Activated naive CD4-positive, alpha-beta T cell (primary cell): ENCODE measurements at places on chromosomes 6 and 20.

- no peak for DNase-seq
These were observed 131.8 kb downstream of the CLVS2 start for GRCh38 chr6:123127807-123128206.

DNA sequence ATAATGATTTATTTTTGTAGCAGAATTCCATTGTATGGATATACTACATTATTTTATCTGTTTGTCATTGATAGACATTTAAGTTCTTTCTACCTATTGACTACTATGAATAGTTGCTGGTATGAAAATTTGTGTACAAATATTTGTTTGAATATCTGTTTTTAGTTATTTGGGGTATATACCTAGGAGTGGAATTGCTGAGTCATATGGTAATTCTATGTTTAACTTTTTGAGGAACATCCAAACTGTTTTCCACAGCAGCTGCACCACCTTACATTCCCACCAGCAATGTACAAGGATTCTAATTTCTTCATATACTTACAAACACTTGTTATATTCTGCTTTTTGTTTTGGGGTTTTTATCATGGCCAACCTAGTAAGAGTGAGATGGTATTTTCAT is 56.1 kb upstream of the SDHAF4 start:
- DNase-seq: no peak

DNA sequence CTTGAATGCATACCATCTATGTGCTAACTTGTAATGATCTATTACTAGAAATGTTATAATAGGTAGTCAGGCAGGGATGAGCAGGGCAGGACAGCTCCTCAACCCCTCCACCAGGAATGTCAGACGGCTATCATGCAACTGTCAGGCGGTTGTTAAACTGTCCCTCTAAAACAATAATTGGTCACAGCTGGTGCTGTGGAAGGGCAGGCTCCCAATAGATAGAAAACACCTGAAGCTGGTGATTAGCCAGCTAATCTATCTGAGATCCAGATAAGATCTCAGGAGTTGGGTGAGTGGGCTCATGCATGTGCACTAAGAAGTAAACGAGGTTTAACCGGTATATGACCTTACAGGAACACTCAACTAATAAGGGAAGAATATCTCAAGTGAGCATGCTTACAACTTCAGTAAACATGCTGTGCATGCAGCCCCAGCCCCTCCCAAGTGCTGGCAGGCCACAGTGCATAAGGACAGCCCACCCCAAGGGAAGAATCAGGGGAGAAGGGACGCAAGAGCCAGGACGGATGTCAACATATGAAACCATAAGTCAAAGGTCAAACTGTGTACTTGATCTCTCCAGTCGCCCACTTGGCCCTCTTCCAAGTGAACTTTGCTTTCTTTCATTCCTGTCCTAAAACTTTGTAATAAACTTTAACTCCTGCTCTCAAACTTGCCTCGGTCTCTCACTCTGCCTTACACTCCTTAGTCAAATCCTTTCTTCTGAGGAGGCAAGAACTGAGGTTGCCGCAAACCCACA is 566.2 kb upstream of the NRSN1 start:
- DNase-seq: no peak

GRCh38 chr6:41502917-41503671 is 43.1 kb upstream of the FOXP4 start:
- DNase-seq: no peak

GRCh38 chr20:63009988-63010769 is 3.4 kb upstream of the BHLHE23 start:
- DNase-seq: peak; percentile 51

GRCh38 chr6:37725957-37726356 is 28.3 kb upstream of the MDGA1 start:
- DNase-seq: no peak

DNA sequence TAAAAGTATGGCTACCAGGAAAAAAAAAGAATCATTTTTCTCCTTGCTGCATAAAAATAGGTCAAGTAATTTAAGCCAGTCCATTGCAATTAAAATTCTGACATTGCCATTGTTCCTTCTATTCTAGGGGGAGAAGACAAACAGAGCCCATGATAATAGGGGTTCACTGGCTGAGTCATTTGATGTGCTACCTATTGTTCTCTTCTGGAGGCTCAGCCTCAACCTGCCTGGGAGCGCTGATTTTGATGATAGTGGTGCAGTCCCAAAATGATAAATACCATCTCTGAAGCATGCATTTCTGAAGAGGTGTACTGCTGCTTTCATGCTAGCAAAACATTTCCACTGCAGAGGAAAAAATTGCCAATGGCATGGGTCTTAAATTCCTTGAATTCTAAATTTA is 5.8 kb downstream of the CITED2 start:
- no peak for DNase-seq

- no peak for DNase-seq
These were observed 308.6 kb downstream of the TAF4 start for GRCh38 chr20:61756966-61757677.

GRCh38 chr20:21701171-21701876 is 4.1 kb upstream of the PAX1 start:
- no peak for DNase-seq

GRCh38 chr6:20906945-20907344 is 372.7 kb downstream of the CDKAL1 start:
- DNase-seq: no peak

GRCh38 chr6:115000736-115001135 is 657.9 kb upstream of the HS3ST5 start:
- DNase-seq: no peak
